Colonic mucosa (tissue), 4 donors: ENCODE measurements at places on chromosomes 6 and 20. TPM values are rescaled to one million over a fixed set of nuclear protein-coding genes. Genes with fewer than 3 reads are reported as not detected.

The COX7A2 gene
- total RNA-seq: 795 TPM

- H3K27me3 ChIP-seq: no peaks in the 10 kb centered on the region
- no peak overlapping the region for H3K4me3 ChIP-seq
- no peaks in the 10 kb centered on the region for H3K4me1 ChIP-seq
- H3K36me3 ChIP-seq: no peaks in the 10 kb centered on the region
- DNase-seq: no peak
Measured at GRCh38 chr6:147019001-147019400, 185.2 kb upstream of the STXBP5 start.

GRCh38 chr20:53154540-53154939, 182.4 kb downstream of the TSHZ2 start:
- H3K27me3 ChIP-seq: no peaks in the 10 kb centered on the region
- no peak for DNase-seq
- no peak overlapping the region for H3K4me3 ChIP-seq
- H3K36me3 ChIP-seq: no peaks in the 10 kb centered on the region

DNA sequence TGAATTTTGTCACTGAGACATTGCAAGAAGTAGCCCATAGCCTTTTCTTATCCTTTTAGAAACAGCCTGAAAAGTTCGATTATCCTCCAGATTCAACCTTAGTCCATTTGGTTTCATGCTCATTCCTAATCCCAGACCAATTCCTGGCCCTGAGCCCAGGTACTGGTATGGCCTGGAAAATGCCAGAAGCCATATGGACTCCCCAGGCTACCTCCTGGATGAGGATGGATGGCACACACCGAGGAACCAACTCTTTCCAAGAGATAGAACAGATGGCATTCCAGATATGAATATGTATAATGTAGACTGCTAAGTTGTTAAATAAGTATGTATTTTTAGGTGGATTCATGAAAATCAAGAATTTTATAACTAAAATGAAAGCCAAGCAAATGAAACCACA, 51.6 kb upstream of the SNAP25 start:
- H3K4me1 ChIP-seq: no peaks in the 10 kb centered on the region
- no peak for DNase-seq
- no peaks in the 10 kb centered on the region for H3K36me3 ChIP-seq
- no peaks in the 10 kb centered on the region for H3K27me3 ChIP-seq
- no peak overlapping the region for H3K4me3 ChIP-seq

The MYLIP gene
- 32.2 TPM for total RNA-seq

The NKX2-4 gene
- total RNA-seq: not detected

DNA sequence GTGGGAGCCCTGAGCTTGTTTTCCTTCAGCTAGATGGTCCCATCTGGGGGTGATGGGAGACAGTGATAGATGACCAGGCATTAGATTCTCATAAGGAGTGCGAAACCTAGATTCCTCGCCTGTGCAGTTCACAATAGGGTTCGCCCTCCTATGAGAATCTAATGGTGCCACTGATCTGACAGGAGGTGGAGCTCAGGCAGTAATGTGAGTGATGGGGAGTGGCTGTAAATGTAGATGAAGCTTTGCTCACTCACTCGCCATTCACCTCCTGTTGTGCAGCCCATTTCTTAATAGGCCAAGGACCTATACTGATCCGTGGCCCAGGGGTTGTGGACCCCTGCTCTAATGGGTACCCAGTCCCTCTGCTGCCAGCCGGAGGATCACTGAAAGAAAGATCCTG, 20.7 kb upstream of the KCNB1 start:
- no peak for DNase-seq
- H3K27me3 ChIP-seq: peaks cover 4% of the 10 kb centered on the region
- no peak overlapping the region for H3K27ac ChIP-seq
- no peaks in the 10 kb centered on the region for H3K36me3 ChIP-seq
- no peak overlapping the region for H3K4me3 ChIP-seq

The TINAG gene
- 45.2 TPM for total RNA-seq
